ENCODE measurements at places on chromosomes 3 and 15.

DNA sequence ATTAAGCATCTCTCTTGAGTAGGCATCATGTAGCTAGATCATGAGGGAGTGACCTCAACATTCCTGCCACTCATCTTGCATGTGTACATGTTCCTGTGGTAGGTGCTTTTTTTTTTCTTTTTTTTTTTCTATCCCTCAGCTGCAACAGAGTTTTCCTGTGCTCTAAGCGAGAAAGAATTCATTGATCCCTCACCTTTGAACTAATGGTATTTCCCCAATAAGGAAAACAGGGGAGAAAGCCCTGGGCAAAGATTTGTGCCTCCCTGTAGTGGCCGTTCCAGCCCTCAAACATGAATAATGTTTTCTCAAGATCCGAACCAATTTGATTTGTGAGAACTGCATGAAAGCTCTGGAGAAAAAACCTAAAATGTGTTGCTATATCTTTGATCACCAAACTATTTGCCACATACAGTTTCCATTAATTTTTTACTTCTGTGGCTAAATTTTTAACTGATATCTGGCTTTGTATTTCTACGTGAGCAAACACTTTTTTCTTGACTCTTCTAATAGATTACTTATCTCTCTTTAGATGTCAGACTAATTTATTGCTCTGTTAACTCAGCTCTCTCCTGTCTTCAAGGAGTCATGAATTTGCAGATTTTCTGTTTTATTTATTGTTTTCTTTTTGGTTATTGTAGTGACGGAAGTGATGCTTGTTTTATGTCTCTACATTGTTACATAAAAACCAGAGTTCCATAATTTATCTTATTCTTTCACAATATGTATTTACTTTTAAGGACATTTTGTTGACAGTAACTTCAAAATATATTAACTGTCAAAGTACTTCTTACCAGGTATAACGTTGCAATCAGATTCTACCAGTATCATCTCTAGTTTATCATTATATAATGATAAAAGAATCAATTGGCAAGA, 1396.5 kb downstream of the OTOL1 start:
- DNase-seq = no peak

DNA sequence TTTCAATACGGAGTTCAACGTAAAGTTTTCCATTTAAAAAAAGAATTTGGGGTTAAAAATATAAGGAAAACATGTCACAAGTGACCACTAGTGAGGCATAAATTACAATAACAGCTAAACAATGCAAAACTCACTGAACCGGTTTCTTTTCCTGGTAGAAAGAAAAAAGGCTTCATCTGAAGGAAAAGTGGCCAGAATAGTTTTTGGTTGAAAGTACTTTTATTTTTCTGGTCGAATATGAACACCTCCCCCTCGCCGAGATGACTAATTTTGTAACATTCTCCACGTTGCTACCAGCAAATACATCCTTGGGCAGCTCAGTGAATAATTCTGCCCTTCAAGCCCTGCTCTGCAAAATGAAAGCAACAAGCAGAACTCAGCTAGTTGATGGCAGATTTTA, 3.9 kb upstream of the SRGAP3 start:
- DNase-seq = no peak

DNA sequence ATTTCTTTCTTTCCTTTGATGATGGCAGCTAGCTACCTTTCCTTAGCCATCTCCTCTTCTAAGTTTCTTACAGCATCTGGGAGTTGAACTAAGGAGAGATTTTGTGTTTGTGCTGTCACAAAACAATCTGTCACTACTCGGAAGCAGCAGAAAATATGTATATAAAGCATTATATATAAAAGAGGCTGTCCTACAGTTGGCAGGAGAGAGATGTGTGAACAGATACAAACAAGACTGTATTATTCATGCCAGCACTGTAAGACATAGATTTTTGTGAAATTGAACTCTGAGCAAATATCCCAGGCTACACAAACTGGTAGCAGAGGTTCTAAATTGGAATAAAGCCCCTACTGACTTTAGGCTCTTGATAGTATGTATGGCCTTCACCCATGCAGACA, 577.5 kb upstream of the NECTIN3 start:
- no peak for DNase-seq

GRCh38 chr3:192919901-192920300, 2.2 kb upstream of the MB21D2 start:
- DNase-seq = no peak

DNA sequence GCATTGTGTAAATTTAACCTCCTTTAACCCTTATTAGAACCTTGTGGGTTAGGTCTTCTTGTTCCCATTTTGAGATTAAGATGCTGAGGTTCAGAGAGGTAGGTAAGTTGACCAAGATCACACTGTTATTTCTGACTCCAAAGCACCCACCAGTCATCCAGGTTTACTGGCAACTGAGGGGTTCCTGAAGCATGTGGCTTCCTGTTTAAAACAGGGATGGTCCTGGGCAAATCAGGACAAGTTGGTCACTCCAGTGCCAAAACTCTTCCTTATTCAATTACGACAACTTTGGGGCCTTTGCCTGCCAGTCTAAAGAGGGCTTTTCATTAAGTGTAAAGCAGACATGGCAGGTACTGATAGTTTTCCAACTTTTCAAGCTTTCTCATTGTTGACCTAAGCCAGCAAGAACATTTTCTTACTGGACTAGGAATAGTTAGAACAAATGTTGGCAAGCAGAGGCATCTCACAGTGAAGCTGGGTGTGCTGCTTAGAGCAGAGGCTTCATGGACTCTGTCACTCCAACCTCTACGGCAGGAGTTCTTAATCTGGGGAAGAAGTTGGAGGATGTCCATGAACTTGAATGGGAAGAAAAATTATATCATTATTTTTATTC, 149.4 kb upstream of the ADAMTS9 start:
- no peak for DNase-seq

DNA sequence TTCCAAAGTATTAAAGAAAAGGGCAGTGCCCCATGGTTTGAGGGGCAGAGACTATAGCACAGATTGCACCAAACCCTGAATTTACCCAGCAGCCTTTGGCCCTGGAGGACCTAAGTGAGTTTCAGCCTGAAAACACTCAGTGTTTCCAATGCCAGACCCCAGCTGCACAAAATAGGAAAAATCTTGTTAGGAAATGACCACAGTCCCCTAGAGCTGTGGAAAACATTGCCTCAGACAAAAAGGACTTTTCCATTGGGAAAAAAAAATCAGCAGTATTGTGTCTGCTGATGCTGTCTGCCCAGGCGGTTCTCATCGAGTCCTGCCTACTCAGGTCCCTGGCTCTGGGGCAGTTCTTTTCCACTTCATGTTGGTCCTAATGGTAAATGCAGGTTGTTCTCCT, 121.7 kb upstream of the DLG1 start:
- DNase-seq = no peak

DNA sequence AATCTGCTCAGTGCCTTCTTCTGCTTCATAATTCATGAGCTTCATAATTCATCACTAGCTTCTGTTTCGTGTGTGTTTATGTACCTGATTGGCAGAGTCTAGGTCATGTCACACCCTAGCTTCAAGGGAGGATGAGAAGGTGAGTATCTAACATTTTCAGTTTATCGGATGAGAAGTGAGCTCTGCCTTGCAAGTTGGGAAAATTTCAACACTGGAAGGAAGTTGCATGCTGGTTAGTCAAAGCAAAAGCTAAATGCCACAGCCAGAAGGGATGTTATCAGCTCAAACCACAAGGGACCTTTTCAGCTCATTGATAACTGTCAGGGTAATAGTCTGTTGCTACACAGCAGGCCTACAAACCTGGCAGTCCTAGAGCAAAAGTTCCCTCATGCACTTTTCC, 7.3 kb upstream of the TNFSF10 start:
- no peak for DNase-seq

DNA sequence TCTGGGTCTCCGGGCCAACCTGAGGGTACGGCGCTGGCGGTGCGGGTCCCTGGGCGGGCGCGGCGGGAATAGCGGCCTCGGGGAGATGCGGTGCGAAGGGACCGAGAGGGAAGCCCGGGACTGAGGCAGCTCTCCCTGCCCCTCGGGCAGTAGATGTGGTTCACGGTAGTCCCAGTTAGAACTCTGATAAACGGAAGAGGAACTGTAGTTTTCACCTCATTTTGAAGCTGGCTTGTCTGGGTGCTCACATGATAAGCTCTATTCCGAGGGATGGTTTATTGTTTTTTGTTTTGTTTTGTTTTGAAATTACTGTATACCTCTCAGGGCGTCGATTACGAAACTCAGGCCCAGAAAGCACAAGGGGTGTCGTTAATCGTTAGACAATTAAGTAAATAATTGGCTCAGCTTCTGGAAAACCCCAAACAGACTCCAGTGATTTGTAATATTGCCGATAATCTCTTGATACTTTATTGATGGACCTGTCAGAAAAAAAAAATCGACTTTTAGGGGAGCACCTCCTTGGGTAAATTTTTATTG, 413 bp downstream of the NUSAP1 start:
- DNase-seq = no peak
